ENCODE measurements at places on chromosomes 4 and X.

DNA sequence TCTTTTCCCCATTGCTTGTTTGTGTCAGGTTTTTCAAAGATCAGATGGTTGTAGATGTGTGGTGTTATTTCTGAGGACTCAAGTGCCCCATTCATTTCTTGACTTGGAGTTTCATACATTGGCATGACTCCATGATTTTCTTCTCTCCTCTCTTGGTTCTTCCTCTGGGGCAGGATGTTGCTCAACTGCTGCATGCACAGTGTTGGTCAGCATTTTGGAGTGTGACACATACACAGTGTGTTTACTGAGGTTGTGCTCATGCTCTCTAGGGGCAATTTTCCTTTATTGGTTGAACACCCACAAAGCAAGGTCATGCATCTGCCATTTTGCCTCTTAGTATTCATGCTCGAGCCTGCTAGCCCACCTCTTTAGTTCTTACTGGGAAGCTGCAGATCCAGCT is 1993.8 kb downstream of the ARAP2 start:
- DNase-seq, result no peak

DNA sequence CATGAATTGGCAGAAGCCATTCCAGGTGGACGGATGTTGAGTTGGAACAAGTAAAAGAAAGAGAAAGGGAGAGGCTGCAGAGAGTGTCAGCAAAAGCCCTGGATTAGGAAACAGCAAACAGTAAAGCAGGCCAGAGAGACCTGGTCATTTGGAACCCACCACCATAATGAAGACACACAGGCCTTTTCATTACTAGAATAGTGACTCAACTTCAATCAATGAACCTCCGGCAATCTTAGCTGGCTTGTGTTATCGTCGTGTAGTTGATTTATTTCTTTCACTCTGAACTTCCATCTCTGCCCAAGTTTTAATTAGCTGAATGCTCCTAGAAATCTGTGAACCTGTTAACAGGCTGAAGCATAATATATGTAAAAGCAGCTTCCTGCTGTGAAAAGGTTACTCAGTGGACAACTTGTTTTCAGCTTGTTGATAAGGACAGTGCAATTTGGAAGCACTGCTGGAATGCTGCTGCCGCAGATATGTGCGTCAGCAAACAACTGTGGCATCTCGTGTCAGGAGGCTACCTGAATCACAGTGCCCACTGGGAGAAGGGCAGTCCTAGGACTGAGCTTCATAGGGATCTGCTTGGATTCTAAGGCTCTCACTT is 68.8 kb downstream of the SPANXN4 start:
- DNase-seq, result no peak

DNA sequence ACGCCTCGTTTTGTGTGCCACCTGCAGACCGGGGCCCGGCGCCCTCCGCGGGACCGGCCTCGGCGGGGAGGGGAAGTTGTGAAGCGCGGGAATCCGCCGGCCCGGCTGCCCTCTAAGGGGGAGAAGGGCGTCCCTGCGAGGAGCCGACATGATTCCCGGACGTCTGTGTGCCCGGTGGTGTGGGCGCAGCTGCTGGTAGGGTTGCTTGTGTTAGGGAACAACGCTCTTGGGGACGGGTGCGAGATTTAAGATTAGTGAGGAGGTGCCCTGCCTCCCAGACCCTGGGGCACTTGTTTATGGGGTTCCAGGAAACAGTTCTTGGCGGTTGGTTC is 627 bp downstream of the CDKN2AIP start:
- DNase-seq, result no peak

GRCh38 chr4:98468709-98469108 is 189.7 kb downstream of the TSPAN5 start:
- no peak for DNase-seq

DNA sequence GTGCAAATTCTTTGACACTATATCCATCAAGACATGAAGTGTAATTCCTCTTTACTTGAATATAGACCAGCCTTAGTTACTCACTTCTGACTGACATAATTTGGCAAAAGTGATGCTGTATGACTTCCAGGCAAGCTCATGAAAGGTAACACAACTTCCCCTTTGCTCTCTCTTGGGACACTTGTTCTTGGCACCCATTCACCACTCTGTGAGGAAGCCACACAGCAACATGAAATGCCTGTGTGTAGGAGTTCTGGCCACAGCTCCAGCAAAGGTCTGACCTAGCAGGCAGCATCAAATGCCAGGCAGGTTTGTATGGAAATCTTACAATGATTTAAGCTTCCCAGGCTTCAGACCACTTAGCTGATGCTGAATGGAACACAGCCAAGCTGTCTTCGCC is 280.3 kb downstream of the PDHA2 start:
- DNase-seq, result no peak

DNA sequence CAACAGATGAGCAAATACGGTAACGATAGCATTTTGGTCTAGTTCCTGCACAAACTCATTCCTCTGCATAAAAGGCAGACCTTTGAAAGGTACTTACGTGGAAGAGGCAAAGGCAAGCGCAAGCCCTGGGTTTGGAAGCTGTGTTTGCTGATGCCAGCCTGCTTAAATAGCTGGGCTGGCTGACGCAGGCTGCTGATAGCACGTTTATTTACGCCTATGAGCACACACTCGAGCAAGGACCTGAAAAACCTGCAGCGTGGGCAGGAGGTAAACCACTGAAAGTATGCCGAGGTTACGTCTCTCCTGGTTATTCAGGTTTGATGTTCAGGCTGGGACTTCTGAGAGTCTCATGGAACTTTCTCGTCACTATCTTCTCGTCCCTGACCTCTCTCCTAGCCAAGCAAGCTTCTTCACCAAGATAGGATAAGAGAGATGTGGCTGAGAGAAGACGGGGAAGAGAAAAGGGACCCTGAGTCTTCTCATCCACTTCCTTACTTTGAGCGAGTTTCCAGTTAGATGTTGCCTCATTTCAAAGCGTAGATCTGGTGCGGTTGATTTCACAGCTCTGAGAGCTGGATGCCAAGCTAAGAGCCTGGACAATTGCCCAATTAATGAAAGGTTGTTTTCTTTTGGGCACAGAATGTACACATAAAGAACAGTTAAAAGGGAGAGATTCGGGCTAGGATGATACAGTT is at the start of gene HOPX:
HOPX (minus strand) TSS at position 139 of the 695 bp plus-strand sequence. CDS start 23,480 bp downstream, outside the sequence.
- DNase-seq, result no peak

GRCh38 chr4:102439236-102439614 is 61.9 kb upstream of the NFKB1 start:
- peak; percentile 2 for DNase-seq

GRCh38 chr4:60605646-60606354 is 594.3 kb upstream of the ADGRL3 start:
- DNase-seq, result no peak

- peak; percentile 37 for DNase-seq
These were observed 130.2 kb downstream of the ENOX2 start for GRCh38 chrX:130772776-130773143.
